ENCODE measurements at places on chromosomes 3 and 15.

DNA sequence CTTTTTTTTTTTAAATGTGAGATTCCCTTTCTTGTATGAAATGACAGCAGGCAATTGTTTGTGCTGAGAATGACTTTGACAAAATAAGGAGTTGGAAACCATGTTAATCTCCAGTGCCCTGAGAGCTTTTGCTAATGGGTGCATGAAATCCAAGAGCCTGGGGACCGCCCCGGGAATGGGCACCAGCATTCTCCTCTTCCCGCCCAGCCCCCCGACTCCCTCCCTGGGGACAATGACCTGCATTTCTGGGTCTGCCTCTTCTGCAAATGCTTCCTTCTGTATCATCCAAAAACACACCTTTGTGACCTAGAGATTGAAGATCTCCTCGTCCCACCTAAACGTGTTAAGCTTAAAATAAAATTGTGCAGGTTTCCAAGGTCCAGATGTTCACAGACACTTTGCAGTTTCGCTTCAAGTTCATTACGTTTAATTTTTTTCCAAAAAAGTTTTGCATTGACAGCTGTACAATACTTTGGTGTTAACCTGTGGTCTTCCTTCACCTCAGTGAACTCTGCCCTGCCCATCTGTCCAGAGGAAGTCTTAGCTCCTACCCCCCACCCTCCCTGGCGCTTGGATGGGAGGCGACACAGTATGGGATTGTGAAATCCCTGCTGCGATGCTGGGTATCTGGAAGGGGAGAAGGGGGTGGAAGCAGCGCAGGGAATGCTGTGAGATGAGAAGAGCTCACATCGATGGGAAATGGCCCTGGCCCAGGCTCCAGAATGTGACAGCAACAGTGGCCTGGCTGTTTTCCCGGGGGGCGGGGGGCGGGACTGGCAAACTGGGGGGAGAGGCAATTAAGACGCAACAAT, 50.1 kb downstream of the TLE3 start:
- H3K27ac ChIP-seq, result no peak overlapping the region
- no peaks in the 10 kb centered on the region for H3K4me1 ChIP-seq
- H3K4me3 ChIP-seq, result no peak overlapping the region
- no peaks in the 10 kb centered on the region for H3K27me3 ChIP-seq
- no peak for DNase-seq
- peaks cover 27% of the 10 kb centered on the region for H3K36me3 ChIP-seq

GRCh38 chr15:92383519-92384324, 10.0 kb upstream of the ST8SIA2 start:
- peak; percentile 83 for DNase-seq
- H3K36me3 ChIP-seq, result no peaks in the 10 kb centered on the region
- no peak overlapping the region for H3K27ac ChIP-seq
- H3K4me3 ChIP-seq, result no peak overlapping the region
- H3K27me3 ChIP-seq, result no peaks in the 10 kb centered on the region

DNA sequence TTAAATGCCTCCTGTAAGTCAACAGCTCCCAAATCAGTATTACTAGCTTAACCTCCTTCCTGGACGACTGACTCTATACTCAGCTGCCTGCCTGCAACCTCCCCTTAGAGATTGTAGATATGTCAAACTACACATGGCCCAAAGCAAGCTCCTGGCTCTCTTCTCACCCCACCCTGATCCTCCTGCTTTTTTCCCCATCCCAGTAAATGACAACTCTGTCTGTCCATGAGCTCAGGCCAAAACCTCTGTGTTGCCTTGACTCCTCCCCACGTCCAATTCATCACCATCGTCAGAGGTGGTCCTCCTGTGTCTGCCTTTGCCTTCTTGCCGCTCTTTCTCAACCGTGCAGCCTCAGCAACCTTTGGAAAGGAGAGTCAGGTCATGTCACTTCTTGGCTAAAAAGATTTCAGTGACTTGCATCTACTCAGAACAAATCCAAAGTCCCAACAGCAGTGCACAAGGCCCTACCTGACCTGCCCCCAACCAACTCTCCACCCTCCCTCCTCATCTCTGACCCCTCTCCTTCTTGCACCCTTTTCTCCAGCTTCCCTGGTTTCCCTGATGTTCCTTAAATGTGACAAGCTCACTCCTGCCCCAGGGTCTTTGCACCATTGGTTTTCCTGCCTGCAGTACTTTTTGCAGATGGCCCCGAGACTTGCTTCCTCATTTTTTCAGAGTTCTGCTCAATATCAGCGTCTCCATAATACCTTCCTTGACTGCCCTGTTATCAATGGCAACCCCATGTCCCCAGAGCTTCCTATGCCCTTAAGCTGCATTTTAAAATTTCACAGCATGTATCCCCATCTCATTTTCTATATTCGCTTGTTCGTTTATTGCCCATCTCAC, 52.8 kb downstream of the LSM3 start:
- no peak overlapping the region for H3K27ac ChIP-seq
- DNase-seq, result no peak
- H3K27me3 ChIP-seq, result no peaks in the 10 kb centered on the region
- H3K4me3 ChIP-seq, result no peak overlapping the region
- no peaks in the 10 kb centered on the region for H3K36me3 ChIP-seq

GRCh38 chr3:46062679-46063078, 35.4 kb upstream of the XCR1 start:
- H3K4me3 ChIP-seq, result no peak overlapping the region
- DNase-seq, result no peak
- H3K4me1 ChIP-seq, result no peaks in the 10 kb centered on the region
- no peaks in the 10 kb centered on the region for H3K27me3 ChIP-seq
- H3K36me3 ChIP-seq, result no peaks in the 10 kb centered on the region

DNA sequence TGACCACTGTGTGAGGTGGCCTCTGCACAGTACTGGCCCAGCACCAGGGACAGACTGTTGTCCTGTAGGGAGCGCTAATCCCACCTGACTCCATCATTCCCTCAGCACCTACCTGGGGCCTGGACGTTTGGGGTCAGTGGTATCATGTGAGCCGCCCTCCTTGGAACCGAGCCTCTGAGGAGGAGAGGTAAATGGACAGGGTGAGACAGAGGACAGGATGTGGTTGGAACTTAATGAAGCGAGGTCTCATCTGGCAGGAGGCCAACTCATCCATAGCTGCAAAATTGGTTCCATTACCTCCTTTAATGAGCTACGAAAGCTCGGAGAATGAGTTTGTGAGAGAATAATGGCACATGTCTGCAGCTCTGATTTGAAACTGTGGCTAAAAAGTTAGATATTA, 13.9 kb downstream of the MAPKAPK3 start:
- H3K27me3 ChIP-seq, result no peaks in the 10 kb centered on the region
- DNase-seq, result no peak
- no peak overlapping the region for H3K27ac ChIP-seq
- no peaks in the 10 kb centered on the region for H3K36me3 ChIP-seq
- H3K4me3 ChIP-seq, result no peak overlapping the region
- no peaks in the 10 kb centered on the region for H3K4me1 ChIP-seq

- H3K27ac ChIP-seq, result no peak overlapping the region
- DNase-seq, result peak; percentile 26
- H3K27me3 ChIP-seq, result peaks cover 2% of the 10 kb centered on the region
- no peaks in the 10 kb centered on the region for H3K4me1 ChIP-seq
- H3K36me3 ChIP-seq, result no peaks in the 10 kb centered on the region
Observed at GRCh38 chr3:136567599-136568188, 184.5 kb downstream of the STAG1 start.

DNA sequence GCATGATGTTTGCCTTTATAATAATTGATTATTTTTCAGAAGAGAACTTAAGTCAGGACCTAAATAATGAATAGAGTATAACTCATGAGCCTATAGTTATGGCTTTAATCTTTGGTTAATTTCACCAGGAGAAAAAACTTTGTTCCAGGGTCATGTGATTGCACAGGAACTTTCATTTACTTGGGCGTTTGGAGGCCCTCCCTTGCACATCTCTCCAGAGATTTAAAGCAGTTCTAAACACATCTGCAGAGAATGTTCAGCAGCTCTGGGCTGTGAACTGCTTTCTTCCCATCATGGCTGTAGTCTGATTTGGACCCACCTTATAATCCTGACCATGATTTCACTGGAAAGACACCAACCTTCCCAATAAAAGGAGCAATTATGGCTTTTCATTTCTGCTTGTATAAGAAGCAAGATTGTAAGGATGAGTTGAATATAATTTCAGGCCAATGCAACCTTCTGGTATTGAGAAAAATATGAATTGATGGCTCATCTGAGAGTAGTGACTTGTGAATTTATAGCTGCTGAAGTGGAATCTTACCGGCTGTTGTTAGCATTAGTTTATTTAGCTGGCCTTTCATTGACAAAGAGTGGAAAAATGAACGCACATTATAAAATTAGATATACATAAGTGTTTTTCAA, 80.9 kb upstream of the PRTG start:
- no peaks in the 10 kb centered on the region for H3K36me3 ChIP-seq
- no peak overlapping the region for H3K27ac ChIP-seq
- H3K4me3 ChIP-seq, result no peak overlapping the region

- H3K4me1 ChIP-seq, result no peaks in the 10 kb centered on the region
- no peak overlapping the region for H3K27ac ChIP-seq
- DNase-seq, result no peak
Observed at GRCh38 chr3:32009957-32010356, 28.4 kb downstream of the ZNF860 start.

DNA sequence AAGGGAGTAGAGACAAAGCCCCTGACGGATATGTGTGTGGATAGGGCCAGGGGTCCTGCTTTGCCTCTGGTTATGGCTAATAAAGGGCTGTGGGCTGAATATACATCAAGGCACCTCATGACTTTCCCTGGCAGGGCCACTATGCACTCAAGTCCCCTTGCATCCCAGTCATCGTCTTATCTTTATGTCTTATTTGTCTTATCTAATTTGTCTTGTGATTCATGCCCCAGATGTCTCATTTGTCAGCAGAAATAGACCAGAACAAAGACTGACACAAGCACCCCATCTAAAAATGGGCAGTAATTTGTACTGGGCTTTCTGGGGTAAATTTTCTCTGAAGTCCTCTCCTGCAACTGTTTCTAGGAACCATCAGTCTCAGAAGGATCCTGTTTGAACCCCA, 68.6 kb downstream of the ITGA11 start:
- no peak overlapping the region for H3K4me3 ChIP-seq
- H3K4me1 ChIP-seq, result no peaks in the 10 kb centered on the region
- H3K27ac ChIP-seq, result no peak overlapping the region
- DNase-seq, result no peak

GRCh38 chr15:62165104-62165792, at the start of gene C2CD4B:
C2CD4B (minus strand) TSS chr15:62165285; CDS start chr15:62164984, 301 bp downstream.
- H3K4me3 ChIP-seq, result no peak within 1 kb of the TSS
- DNase-seq, result peak; percentile 73
- peaks cover 2% of the 10 kb centered on the region for H3K4me1 ChIP-seq
- H3K27me3 ChIP-seq, result peaks cover 12% of the 10 kb centered on the region
- H3K27ac ChIP-seq, result no peak within 1 kb of the TSS

- no peak for DNase-seq
- H3K36me3 ChIP-seq, result no peaks in the 10 kb centered on the region
- H3K4me3 ChIP-seq, result no peak overlapping the region
- H3K27ac ChIP-seq, result no peak overlapping the region
Observed at GRCh38 chr15:79721256-79721655, 175.6 kb downstream of the MTHFS start.

GRCh38 chr3:52001443-52001974, 5.8 kb upstream of the RPL29 start:
- no peaks in the 10 kb centered on the region for H3K27me3 ChIP-seq
- peaks cover 7% of the 10 kb centered on the region for H3K4me1 ChIP-seq
- H3K27ac ChIP-seq, result no peak overlapping the region
- no peaks in the 10 kb centered on the region for H3K36me3 ChIP-seq
- no peak overlapping the region for H3K4me3 ChIP-seq
- DNase-seq, result peak; percentile 94

DNA sequence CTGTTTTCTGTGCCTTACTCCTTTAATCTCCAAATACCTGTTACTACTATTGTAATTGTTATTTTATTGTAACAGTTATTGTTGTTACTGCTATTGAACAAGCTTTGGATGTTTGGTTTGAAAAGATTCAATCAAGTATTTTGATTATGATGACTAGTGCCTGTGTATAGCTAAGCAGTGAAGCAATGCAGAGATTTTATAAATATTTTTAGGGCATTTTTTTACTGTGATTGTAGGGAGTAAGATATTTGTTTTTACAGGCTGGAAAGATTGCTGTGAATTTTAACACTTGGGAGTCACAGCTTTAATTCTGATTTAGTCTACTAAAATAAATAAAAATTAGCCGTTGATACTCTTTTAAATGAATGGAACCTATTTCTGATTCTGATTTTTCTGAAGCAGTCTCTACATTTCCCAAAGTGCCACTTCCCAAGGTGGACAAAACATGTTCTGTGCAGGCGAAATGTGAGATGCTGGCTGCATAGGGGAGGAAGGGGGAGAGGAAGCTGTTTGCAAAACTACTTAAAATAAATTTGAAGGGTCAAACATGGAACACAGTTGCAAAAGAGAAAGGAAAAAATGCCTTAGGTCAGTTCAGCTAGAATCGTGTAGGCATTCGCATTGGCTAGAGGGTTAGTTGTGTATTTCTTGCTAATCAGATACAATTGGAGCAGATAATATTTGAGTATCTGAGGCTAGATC, 25.7 kb downstream of the EEFSEC start:
- no peaks in the 10 kb centered on the region for H3K36me3 ChIP-seq
- H3K27ac ChIP-seq, result no peak overlapping the region
- H3K27me3 ChIP-seq, result no peaks in the 10 kb centered on the region
- no peak overlapping the region for H3K4me3 ChIP-seq
- peaks cover 5% of the 10 kb centered on the region for H3K4me1 ChIP-seq

DNA sequence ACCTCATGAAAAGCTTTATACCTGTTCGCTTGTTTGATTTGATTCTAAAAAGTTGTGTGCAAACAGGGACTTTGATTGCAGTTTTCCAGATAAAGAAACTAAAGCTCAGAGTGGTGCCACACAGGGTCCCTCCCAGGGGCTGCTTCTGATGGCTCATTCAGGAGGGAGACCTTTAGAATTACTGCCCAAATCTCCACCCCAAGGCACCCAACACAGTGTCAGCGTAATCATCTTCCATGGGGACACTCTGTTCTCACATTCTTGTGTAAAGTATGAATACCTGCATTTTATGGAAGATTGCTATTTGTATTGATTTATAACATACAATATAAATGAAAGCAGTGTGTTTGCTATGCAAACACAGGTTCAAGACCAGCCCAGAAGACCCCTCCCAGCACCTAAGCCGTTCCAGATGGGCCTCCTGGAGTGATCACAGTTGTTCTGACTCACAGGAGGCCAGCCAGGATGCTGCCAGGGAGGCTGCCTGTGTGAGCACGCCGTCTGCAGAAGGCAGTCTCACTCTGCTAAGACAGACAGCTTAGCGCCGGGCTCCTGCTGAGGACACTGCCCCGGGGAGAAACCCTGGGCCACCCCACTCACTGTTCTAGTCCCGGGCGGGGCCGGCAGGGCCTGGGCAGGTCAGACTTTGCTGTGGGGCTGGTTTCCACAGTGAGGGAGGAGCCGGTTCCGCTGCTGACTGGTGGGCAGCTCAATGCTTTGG, 185.6 kb downstream of the FAM43A start:
- H3K27me3 ChIP-seq, result no peaks in the 10 kb centered on the region
- H3K4me3 ChIP-seq, result no peak overlapping the region
- peaks cover 1% of the 10 kb centered on the region for H3K4me1 ChIP-seq

GRCh38 chr3:50466177-50466576, 37.3 kb downstream of the CACNA2D2 start:
- no peak overlapping the region for H3K4me3 ChIP-seq
- no peak overlapping the region for H3K27ac ChIP-seq
- no peaks in the 10 kb centered on the region for H3K4me1 ChIP-seq

GRCh38 chr3:184361932-184362667, 590 bp downstream of the POLR2H start:
- H3K27me3 ChIP-seq, result no peaks in the 10 kb centered on the region
- peaks cover 5% of the 10 kb centered on the region for H3K36me3 ChIP-seq
- peak overlapping the region; percentile 98 for H3K27ac ChIP-seq
- peak overlapping the region; percentile 70 for H3K4me3 ChIP-seq
- H3K4me1 ChIP-seq, result peaks cover 11% of the 10 kb centered on the region
- DNase-seq, result peak; percentile 72
